Thyroid gland (tissue), 4 donors: ENCODE measurements at places on chromosomes 16 and 17.

DNA sequence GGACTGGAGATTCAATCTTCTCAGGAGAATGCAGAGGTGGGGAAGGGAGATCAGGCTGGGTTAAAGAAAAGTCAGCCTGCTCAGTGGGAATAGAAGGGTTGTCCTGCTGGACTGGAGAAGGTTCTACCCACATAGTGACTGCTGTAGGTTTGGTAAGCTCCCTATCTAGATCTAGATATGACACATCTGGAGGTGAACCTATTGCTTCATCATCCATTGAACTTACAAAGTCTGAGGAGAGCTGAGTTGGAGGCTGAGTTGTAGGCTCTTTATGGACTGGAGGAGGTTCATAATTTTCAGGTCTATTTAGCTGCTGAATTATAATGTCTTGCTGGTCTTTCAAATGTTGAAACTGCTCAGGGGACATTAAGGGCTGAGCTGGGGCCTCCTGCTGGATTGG is 46.0 kb upstream of the NF1 start:
- no peak for DNase-seq

- DNase-seq, result no peak
Measured at GRCh38 chr17:3695129-3695722, 729 bp downstream of the P2RX5 start.

DNA sequence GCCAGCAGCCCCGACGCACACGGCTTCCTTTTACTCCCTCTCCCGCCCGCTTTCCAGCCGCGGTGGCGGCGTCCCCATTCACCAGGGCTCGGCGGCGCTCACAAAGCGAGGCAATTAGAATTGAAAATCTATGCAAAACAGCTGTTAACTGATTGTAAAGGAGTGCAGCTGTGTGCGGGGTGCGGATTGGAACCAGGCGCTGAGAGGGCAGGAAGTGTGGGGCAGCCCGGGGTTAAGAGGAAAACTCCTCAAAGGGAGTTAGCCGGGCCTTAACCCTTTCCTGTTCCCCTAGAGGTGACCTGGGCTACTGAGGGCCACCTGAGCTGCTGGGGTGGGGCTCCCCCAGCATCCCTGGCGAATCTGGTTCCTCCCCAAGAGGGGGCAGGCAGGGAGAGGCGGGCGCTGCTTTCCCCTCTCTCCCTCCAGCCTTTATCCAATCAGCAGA is 5.8 kb upstream of the GSE1 start:
- no peak for DNase-seq

- DNase-seq, result no peak
Measured at GRCh38 chr16:2494616-2495015, 19.1 kb upstream of the ATP6V0C start.

GRCh38 chr16:75343286-75343685 is 90.0 kb downstream of the CFDP1 start:
- DNase-seq, result no peak

GRCh38 chr16:27781195-27781524 is 231.2 kb downstream of the KATNIP start:
- DNase-seq, result no peak

GRCh38 chr16:24255456-24256371 is at the start of gene CACNG3:
TSS of gene CACNG3 (plus strand) at chr16:24256335. CDS start at chr16:24256755, 420 bp downstream.
- peak; percentile 1 for DNase-seq

DNA sequence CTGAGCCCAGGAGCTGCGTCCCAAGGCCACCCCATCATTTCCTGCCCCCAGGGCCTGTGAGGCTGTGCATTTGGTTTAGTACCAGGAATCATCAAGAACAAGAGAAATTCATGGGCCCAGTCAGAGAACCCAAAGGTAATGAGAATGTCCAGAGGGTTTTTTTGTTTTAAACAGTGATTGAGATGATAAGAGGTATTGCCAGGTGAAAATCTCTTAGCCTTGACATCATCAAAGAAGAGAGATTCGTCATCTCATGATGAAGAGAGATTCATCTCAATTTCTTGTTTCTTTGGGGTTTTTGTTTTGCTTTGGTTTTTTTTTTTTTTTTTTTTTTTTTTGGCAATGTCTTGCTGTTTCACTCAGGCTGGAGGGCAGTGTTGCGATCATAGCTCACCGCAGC is 170.6 kb upstream of the CACNG5 start:
- no peak for DNase-seq

DNA sequence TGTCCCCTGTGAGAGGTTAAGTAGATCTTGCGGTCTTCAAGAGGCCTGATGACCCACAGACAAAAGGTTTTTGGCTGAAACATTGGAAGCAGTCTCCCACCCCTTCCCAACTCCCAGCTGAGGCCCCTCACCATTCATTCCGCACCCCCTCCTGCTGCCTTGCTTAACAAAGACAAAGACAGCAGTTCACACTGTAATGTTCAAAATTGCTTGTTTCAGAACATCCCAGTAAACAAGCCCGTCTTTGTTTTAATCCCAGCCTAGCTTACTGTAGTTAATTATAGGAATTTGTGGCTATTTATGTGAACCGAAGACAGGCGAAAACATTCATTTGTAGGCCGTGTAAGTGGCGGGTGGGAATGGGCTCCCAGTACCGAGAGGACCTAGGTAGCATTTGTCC is 55.7 kb downstream of the IRX5 start:
- no peak for DNase-seq

- no peak for DNase-seq
Measured at GRCh38 chr17:10130677-10131076, 67.7 kb downstream of the GAS7 start.

DNA sequence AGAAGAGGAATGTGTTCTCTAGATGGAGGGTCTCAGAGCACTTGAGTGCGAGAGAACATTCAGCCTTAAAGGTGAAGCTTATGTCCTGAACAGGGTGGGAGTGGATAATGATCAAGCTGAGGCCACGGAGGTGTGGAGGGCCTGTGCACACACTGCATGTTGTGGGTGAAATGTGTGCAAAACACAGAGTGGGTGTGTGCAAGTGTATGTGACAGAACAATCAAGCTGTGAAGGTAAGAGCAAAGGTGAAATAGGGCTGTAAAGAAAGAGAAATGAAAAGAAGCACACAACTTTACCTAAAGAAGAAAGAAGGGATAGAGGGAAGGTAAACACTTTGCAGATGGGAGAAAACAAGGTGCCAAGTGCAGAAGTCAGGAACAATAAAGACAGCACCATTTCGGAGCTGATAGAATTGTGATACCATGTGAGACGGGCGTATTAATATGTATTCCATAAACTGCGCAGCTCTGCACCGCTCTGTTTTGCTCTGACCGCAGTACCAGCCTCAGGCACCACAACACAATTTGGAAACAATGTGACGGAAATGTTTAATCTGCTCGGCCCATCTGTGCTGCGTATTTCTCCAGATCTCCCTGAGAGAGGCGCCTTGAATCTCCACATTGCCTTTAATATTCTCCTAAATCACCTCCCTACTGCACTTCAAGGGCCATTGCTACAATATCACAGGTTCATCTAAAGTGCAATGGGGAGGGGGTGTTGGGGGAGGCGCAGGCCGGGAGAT is 40.6 kb downstream of the SNX11 start:
- DNase-seq, result no peak

DNA sequence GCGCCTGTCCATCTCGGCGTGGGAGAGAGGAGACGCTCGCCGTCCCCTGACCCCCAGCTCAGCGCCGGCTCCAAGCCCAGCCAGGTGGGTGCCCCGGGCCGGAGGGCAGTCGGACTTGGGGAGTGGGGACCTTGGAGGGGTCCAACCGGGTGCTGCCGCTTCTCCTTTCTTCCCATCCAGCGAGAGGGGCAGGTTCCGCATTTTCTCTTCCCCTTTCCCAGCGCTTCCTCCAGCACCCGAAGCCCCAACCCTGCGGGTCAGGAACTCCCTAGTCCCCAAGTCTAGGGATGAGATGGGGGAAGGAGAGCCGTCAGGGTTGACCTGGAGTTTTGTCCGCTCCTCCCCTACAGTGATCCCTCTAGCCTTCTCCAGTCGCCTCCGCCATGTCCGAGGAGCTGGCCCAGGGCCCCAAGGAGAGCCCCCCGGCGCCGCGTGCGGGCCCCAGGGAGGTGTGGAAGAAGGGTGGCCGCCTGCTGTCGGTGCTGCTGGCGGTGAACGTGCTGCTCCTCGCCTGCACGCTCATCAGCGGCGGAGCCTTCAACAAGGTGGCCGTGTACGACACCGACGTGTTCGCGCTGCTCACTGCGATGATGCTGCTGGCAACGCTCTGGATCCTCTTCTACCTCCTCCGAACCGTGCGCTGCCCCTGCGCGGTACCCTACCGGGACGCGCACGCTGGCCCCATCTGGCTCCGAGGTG is at the start of gene OTOP2:
OTOP2 (plus strand) TSS at position 24 of the 699 bp plus-strand sequence; CDS start at position 384, 360 bp downstream.
- no peak for DNase-seq

- DNase-seq, result no peak
Measured at GRCh38 chr17:1762233-1762900, 507 bp downstream of the SERPINF1 start.

DNA sequence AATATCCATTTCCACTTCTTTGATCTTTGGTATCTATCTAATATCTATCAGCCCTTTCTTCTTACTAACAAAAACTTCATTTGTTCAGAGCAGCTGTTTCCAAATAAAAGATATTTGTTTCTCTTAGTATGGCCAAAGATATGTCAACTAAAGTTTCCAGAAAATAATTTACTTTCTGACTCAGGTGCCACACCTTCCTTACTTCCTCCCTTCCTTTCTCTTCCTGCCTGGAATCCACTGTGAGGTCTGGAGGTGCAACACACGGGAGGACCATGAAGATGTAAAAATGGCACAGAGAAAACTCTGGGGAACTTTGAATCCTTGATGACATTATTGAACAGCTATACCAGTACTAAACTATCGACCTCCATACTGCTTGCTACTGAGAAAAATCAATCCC is 14.0 kb downstream of the MED13 start:
- no peak for DNase-seq

- DNase-seq, result no peak
Measured at GRCh38 chr17:6261466-6261865, 173.5 kb downstream of the AIPL1 start.

DNA sequence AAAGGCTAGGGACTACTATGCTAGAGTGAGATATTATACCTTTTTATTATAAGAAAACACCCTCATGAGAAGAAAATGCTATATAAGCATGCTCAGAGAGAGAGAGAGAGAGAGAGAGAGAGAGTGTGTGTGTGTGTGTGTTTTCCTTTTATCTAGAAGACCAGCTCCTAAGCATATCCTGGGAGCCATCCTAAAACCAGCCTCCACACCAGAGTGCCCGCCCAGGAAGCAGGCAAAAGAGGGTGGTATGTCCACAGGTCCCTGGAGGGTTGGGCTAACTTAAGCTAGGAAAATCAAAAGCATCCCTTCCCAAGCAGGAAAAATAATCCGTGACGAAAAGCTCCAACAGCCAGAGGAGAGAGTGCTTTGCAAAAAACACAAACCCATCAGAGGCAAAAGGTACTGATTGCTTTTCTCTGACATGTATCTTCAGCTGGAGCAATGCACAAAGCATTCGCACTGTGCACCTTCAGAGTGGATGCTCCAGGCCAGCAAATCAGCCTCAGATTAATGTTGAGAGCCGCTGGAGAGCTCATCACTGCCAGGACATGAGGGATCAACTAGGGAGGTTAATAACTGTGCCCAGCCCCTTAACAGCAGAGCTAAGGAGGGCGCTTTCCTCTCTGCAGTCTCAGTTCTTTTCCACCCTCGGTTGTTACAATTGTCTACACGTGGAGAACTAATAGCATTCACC is 125.1 kb downstream of the SLC39A11 start:
- no peak for DNase-seq
